Activated T-helper 9 cell treated with anti-CD3 and anti-CD28 coated beads, Interleukin-2, amount 50 U/mL, for 16 hours (primary cell): ENCODE measurements at places on chromosomes 16 and 17.

- DNase-seq, result no peak
Observed at GRCh38 chr16:58379736-58380135, 12.5 kb upstream of the GINS3 start.

DNA sequence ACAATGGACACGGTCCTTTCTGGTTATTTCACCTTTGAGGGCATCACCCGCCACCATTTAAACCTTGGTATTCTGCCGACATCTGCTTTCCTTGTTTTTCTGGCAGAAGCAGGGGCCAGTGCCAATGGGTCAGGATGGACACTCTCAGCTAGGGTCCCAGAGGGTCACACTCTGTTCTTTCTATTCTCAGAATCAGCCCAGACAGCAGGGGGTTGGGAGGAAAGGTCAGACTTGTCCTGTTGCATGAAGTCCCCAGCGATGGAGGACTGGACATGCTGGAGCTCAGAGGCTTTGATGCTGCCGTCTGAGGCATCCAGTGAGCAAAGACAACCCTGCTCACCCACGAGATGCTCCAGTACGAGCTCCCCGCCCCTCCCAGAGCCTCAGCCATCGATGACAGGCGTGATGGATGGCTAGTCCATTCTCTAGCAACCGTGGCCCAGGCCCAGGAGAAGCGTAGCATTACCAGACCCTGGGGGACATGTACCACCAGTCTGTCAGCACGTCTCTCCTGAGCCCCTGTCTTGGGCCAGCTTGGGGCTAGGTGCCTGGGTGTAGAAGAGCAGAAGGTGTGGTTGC, 62.0 kb downstream of the FOXL1 start:
- no peak for DNase-seq

DNA sequence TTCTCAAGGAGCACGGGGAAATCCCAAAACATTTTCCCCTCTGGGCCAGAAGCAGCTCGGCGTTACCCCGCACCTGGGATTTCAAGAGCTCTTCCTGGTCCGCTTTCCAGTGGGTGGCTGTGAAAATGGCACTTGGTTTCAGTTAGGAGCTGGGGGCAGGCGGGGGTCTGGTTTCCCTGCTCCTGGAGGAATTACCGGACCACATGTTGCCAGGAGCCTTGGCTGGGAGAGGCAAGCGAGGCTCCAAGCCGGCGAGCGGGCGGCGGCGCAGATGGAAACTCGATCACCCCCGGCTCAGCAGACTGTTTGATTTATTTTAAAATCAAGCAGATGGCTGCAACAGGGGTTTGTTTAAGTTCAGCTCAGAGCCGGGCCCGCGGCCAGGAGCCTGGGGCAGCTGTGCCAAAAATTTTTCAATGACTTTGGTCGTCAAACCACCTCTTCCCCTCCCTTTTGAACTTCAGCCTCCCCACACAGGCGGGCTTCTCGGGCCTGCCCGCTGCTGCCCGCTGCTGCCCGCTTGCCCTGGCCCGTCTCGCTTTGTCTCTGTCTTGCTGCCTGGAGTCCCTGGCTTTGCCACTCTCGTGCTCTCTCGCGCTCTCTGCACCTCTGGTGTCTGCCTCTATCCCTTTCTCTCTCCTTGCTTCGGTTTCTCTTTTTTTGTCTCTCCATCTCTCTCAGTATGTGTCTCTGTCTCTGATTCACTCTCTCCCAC, 108.0 kb upstream of the CIBAR2 start:
- no peak for DNase-seq

DNA sequence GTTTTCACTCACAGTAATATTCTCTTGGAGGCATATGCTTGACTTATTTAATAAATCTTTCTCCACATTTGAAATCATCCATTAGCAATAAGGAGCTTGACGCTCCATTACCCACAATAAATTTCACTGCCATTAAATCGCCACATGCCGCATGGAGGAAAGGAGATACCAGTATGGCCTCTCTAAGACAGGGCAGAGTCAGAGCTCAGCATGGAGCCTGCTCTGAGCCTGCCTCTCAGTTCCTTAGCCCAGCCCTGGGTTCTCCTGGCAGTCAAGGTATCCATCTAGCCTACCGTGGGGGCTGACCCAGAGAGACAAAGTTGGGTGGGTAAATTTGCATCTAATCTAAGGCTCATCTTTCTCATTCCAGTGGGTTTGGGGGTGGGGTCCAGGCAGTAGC, 80.3 kb upstream of the CES5A start:
- no peak for DNase-seq

DNA sequence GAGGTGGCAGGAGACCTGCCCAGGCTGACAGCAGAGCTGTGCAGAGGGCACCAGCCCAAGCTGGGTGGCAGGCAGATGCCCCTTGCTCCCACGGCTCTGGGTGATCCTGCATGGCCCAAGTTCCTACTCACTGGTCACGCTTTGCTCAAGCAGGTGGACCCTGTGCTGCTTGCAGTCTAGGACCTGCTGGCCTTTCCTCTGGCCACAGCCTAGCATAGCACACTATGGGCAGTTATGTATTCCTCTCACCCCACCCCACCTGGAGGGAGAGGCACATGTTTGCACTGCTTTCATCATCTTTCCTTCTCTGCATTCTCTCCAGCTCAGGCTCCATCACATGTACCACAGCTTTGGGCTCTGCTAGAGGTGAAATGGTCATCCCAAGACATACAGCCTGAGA, 19.6 kb upstream of the SREBF1 start:
- DNase-seq, result no peak

GRCh38 chr16:54519161-54519695, 232.6 kb upstream of the IRX3 start:
- no peak for DNase-seq

GRCh38 chr16:72989579-72990551, 58.1 kb downstream of the ZFHX3 start:
- no peak for DNase-seq
